ENCODE measurements at places on chromosomes 13 and 19.

- DNase-seq: no peak
Observed at GRCh38 chr19:35119578-35120155, 4.0 kb downstream of the FXYD3 start.

GRCh38 chr13:48232420-48233045 lies 473 bp upstream of the ITM2B start:
- no peak for DNase-seq

GRCh38 chr19:47106821-47107201 lies 6.8 kb downstream of the ZC3H4 start:
- no peak for DNase-seq

- no peak for DNase-seq
Observed at GRCh38 chr13:23593148-23593547, 22.9 kb downstream of the TNFRSF19 start.

DNA sequence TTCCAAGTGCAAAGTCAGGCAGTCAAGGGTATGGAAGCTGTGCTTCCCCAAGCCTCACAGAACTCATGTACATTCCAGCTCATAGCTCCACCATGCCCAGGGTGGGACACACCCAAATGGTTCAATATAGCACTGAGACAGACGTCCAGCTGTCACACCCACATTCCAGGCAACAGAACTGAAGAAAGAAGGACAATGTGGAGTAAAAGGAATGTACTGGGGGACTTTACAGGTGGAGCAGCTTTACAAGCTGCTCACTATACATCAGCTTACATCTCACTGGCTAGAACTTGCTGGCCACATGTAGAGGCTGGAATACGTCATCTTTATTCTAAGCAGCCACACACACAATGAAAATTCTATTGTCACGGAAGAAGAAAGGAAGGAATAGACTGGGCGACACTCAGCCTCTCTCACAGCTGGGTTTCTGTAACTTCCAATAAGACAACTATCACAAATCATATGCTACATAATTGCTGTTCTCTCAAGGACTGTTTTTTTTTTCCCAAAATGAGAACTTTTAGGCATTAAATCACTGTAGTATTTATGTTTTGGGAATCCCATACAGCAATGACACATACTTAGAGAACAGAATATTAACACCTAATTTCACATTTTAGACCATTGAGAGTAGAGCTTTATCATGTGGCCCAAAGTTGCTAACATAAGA lies 86.1 kb downstream of the KLF12 start:
- no peak for DNase-seq

GRCh38 chr13:85700906-85701305 lies 98.3 kb downstream of the SLITRK6 start:
- DNase-seq: no peak

GRCh38 chr13:48573213-48574007 lies 40.5 kb upstream of the RCBTB2 start:
- DNase-seq: no peak

DNA sequence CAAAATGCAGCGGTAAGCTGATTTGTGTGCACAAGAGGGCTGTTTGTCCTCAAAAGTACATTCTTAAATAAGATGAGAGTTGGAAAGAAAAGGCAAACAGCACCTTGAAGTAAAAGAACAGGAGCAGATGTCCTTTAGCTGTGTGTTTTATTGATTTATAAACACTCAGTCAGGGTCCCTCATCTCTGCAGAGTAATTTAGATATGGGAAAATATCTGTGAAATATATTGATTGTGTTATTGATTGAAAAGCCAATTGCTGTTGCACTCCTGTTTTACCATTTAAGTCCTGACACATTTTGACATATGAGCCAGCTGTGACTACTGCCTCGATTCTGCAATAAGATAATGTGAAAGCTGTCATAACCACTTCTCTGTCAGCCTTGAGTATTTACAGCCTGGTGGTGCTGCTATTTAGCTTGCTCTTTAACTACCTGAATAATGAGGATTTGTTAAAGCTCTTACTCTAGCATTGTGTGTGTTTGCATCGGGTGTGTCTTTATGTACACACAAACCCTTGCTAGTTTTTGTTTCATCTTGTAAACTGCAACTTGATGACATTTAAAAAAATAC lies 550.1 kb downstream of the DACH1 start:
- no peak for DNase-seq

GRCh38 chr19:35349614-35350521 lies 2.2 kb downstream of the FFAR1 start:
- DNase-seq: no peak

GRCh38 chr19:55913643-55914268 lies 18.4 kb downstream of the NLRP13 start:
- DNase-seq: no peak

DNA sequence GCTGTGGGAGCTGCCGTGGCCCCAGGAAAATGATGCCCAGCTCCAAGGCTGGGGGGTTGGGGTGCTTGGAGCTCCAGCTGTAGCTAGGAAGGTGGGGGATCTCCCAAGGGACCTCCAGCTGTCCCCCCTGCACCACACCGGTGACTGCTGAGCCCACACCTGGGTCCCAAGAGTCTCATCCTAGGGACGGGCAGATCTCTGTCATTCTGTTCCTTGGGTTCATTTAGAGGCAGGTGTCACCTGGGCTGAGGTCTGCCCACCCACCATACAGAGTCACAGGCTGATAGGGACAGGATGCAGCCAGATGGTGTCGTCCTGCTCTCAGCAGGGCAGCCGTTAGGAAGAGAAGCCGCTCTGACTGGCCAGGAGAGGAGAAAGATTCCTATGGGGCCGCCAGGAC lies 5.3 kb downstream of the F2RL3 start:
- no peak for DNase-seq

GRCh38 chr19:6521718-6522646 lies 8.8 kb upstream of the TNFSF9 start:
- DNase-seq: no peak

GRCh38 chr13:110421696-110422385 lies 114.8 kb downstream of the COL4A2 start:
- no peak for DNase-seq

DNA sequence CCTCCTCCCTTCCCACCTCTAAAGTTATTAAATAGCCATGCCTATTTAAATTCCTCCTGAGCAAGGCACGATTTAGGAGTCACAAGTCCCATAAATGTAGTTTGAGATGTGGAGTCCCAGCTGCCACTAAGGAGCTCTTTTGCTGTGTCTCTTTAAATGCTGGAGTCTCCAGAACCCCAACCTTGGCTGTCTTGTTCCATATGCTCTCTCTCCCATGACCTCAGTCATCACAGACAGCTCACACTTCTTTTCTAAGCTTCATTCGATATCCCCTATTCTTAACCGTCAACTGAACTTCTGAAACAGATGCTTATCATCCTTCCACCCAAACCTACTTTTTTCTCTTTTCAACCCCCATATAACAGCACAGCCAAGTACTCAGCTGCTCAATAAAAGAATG lies 197.1 kb downstream of the VWA8 start:
- DNase-seq: no peak

DNA sequence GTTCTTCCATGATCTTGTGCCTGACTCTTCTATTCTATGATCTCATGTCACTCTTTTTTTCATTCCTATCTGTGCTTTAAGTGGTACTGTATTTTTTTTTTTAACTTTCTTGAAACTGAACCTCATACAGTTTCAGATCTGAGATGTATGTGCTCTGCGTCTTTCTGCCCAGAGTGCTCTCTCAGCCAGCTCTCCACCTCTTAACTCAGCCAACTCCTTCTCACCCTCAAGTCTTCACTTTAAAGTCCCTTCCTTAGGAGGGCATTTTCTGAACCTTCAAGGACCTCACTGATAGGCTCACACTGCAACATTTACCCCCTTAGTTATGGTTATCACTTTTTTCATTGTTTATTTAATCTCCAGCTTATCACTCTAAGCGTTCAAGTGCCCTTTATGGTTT lies 158.7 kb downstream of the IRS2 start:
- no peak for DNase-seq

- DNase-seq: no peak
Observed at GRCh38 chr13:32262165-32262564, 53.0 kb downstream of the ZAR1L start.

- no peak for DNase-seq
Observed at GRCh38 chr13:90557626-90558025, 789.9 kb upstream of the MIR17HG start.

DNA sequence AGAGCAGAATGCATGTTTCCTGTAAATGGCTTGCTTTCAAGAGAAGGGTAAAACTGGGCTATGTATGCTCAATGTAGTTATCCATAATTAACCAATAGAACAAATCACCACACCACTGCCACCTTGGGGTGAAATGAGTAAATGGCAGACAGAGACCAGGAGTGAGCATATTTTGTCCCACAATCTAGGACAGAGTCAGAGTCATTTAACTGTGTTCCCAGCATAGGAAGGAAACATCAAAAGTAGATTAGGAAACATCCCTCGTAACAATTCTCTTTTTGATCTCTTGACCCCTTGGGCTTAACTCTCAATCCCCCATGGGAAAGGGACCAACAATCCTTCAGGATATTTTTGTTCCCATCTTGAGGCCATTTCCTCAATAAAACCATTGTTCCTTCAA lies 224.8 kb downstream of the NHLRC3 start:
- peak; percentile 36 for DNase-seq

Data from NCI-H446 treated with DMSO at 0.1 percent for 48 hours (cell line).